ENCODE measurements at places on chromosomes 1 and 21.

GRCh38 chr1:212485571-212485912, 52.8 kb downstream of the NENF start:
- no peak for DNase-seq

GRCh38 chr1:145959957-145960467, 2.2 kb upstream of the LIX1L start:
- no peak for DNase-seq

DNA sequence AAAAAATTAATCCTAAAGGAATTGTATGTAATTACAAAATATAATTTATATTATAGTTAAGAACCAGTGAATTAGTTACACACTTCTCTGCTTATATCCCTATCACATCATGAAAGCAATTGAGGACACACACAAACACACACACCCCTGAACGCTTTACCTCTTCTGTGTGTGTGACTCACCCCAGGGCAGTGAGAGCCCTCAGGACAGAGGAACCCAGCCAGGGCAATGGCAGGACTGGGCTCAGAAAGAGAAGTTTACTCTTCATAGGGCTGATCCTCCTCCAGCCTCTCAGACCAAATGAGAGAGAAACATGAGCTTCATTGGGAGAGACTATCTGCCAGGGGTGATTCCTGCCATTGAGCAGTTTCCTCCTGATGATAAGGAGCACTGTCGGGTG, 38.1 kb downstream of the SLC44A3 start:
- DNase-seq: no peak

GRCh38 chr21:26539566-26539965, 33.5 kb downstream of the CYYR1 start:
- DNase-seq: no peak

DNA sequence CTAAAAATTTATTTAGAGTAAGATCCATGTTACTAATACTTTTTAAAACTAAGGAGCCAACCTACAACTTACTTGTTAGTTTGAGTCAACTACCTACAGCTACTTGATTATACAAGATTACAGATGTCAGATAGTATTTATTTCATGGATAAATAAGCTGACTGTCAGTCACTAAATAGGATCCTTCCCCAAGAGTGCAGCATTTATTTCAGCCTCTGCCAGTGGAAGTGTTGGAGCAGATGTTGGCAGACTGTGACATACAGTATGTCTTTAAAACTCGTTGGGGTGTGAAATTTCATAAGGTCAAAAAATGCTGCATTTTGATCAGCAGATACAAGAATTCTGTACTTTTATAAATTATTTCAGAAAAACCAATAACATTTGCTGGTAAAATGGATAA, 156.2 kb downstream of the AKT3 start:
- DNase-seq: no peak

- no peak for DNase-seq
These were observed 45.6 kb downstream of the DDX20 start for GRCh38 chr1:111801071-111801850.

GRCh38 chr1:110152133-110152785, 2.0 kb downstream of the SLC6A17 start:
- no peak for DNase-seq

- no peak for DNase-seq
These were observed 125.5 kb downstream of the DMRTB1 start for GRCh38 chr1:53584777-53585107.

DNA sequence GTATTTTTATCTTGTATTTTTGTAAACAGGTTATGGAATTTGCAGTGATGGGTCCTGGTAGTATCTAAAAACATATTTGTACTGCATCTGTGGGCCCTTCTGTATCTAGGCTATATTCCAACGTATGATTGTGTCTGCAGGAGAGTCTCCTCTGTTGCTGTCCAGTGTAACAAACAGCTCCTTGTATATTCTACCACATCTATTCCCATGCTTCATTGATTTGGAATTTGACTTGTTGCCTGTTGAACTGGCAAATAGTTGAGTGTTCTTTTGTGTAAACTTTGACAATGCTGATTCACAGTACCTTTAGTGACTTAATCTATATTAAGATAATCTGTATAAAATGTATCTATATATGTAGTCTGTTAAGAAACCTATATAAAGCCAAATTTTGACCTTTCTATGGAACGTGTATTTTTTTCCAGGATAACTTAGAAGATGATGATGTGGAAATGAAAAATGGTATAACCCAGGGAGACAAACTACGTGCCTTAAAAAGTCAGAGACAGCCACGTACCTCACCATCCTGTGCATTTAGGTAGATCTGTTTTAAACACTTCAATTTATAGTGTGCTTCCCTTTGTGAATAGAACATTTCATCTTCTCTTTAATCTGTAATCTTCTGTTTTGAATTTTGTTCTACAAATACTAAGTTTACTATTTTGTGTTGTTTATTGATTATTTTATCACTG, 43.4 kb upstream of the GPR88 start:
- DNase-seq: no peak

All from stimulated activated CD8-positive, alpha-beta memory T cell treated with anti-CD3 and anti-CD28 coated beads, Interleukin-2, amount 100 ng/mL, for 48 hours (primary cell).